ENCODE measurements at places on chromosomes 13 and 19.

- DNase-seq = peak; percentile 33
Measured at GRCh38 chr13:112066624-112067004, 335 bp upstream of the SOX1 start.

DNA sequence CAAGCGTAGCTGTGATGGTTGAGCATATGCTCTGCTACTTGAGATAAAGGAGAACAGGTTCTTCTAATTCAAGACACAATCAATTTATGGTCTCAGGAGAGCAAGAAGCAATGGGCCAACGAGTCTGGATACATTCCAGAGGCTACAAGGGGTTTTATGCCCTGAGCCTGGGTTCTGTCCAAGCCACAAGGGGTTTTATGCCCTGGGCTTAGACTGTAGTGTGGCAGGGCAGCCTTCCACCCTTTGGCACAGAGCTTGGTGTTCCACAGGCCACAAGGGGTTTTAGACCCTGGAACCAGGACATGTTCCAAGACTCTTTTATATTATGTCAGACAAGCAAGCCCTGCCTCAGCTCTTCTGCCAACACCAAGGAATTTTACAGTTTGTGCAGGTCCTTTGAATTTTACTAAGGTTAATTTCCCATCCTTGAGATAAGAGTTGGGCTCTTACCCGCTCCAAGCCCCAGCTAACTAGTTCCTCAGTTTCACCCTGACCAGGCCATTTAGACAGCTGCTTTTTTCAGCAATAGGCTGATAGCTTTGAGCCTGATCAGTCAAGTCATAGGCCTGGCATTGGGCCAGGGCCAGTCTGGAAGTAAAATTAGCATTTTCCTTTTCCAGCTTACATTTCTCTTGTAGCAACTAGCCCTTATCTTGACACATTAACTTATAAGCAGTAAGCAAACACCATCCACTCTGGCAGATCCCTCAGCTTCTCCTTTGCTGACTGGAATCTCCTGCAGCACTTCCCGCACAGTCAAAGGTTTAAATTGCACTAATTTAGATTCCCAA lies 95.0 kb downstream of the ZNF737 start:
- DNase-seq = no peak

DNA sequence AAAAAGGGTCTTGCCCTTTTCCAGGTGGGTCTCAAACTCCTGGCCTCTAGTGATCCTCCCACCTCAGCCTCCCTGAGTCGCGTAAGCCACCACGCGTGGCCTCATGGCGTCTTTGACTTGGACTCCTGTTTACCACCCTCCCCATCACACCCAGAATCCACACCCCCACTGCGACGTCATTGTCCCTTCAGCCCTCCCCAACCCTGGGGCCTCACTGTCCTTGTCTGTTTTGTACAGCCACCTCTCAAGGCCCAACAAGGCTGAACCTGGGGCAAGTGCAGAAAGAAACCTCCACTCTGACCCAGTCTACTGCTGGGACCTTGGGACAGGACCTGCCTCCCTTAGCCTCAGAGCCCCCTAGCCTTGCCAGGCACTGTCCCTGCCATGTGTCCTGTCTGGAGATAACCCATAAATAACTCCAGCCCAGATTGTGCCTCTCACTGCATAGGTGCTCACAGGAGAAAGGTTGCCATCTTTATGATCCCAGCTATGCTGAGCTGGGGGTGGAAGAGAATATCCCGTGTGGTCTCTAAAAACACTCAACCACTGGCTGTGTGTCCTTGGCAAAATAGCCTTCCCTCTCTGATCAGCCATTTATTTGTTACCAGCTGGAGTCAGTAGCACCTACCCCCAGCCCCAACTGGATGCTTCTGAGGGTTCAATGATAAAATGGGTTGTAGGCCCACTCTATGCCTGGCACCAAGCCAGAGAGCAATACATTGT lies 1.8 kb upstream of the IFI30 start:
- DNase-seq = no peak

DNA sequence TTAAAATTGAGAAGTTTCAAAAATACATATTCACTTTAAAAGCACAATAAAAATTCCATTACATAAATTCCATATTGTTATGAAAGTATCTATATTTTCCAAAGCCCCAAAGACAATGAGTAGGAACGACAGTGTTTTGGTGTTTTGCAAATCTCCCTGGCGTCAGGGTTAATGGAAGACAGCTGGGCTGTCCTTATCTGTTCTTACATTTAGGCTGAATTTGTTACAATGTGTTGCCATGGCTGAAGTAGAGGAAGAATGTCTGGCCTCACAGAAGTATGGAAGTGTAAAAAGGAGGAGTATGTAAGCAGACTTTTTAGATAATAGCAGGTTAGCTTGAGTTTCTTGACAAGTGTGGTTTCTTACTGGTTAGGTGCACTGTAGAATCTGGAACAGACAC lies 124.4 kb upstream of the SPATA13 start:
- DNase-seq = no peak

DNA sequence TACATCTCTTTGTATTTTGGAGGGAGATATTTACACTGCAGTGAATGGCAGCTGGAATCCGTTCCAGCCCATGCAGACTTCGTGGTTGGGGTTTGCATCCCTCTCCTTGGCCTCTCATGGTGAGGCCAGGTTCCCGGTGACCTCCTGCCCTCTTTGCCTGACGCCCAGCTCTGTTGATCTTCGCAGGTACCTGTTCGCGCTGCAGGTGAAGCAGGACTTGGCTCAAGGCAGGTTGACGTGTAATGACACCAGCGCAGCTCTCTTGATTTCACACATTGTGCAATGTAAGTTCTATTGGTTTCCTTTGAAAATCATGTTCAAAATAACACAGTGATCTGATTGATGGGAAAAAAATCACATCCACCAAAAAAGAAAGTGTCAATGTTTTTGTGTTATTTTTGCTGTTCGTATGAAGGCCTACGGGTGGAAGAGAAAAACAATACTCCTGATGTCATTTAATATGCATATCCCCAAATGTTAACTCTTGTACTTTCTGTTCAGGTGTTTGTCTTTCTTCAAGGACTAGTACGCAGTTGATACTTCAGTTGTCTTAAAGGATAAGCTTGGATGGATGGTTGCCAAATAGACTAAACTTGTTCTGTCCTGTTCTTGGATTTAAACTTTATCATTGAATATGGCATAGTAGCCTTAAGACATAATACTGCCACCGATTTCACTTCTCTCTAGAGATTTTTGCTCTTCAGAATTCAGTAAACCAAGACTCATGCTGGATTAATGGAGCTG lies 199.1 kb downstream of the STK24 start:
- DNase-seq = no peak

GRCh38 chr19:55539090-55539984 lies 2.4 kb upstream of the SBK2 start:
- no peak for DNase-seq

- no peak for DNase-seq
Measured at GRCh38 chr13:52850396-52851136, 2.1 kb upstream of the PCDH8 start.

DNA sequence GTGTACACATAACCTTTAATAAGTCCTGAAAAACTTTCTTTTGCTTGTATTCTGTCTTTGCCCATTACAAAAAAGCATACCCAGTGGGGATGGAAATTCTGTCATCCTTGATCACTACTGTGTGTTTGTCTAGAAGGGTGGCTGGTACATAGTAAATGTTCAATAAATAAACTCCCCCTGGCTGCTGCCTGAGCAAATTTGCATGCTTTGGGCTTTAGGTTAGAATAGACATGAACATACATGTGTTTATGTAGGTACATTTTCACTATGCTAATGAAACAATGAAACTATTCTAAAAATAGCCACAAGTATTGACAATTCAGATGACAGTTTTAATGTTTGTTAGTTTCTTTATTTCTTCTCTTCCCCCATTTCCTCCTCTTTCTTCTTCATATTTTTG lies 36.1 kb downstream of the TNFSF13B start:
- no peak for DNase-seq

- no peak for DNase-seq
Measured at GRCh38 chr19:6969490-6969889, 51.7 kb downstream of the MBD3L2B start.

DNA sequence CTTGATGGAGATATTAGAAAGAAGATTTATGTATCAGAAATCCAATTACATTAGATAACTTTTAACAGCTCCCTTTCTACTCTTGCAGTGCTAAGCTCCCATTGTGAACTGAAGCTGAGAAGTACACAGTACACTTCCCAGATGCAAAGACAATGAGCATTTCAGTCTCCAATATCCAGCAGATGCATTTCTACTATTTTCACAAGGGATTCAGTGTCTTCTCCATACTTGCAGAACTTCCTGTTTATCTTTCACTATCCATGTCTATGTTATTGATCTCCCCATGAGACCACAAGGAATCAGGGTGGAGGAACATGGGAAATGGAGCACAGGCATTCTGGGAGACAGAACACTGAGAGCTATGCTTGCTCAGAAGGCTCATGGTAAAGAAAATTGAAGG lies 207.5 kb downstream of the ENOX1 start:
- DNase-seq = no peak

GRCh38 chr19:16096280-16096855 lies 15.3 kb upstream of the RAB8A start:
- no peak for DNase-seq
